ENCODE measurements at places on chromosomes 4 and X.

- peak; percentile 19 for DNase-seq
Measured at GRCh38 chr4:38673130-38673978, 9.4 kb downstream of the KLF3 start.

DNA sequence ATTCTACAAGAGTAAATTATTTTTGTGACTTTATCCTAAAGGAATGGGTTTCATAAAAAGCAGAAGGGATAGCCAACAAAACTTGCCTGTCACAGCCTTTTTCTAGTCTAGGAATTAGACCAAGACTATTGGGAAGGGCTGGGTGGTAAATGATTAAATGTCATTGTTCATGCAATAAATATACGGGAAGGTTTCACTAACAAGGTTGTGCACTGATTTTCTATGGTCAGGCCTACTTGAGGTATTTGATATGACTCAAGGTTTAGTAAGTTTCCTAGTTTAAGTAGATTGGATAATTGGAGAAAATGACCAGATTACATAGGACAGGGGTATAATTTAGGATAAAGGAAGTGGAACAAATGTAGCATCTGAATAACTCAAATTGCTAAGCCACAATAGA lies 249.1 kb upstream of the BMP3 start:
- no peak for DNase-seq

- no peak for DNase-seq
Measured at GRCh38 chr4:107916623-107917022, 14.7 kb upstream of the CYP2U1 start.

DNA sequence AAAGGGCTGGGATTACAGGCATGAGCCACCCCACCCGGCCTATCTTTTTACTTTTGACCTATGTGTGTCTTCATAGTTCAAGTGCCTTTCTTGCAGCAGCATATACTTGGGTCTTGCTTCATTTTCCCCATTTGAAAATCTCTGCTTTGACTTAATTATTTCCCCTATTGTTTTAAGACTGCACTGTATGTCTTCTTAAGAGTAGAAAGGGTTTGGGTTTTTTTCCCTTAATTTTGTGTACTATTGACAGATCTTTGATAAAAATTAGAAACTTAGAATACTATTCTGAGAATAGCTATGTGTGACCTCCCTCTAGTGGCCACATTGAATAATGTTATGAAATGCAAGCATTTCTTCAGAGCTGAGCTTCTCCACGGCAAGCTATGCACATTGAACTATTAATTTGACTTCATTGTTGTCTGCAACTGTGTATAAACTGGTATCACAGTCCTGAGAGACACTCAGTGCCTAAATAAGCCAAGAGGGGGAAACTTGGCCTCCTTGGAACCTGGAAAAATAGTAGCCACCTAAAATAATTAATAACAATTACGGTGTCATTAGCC lies 8.7 kb upstream of the SLC25A4 start:
- no peak for DNase-seq

- DNase-seq, result no peak
Measured at GRCh38 chrX:53281963-53282695, 745 bp upstream of the IQSEC2 start.

DNA sequence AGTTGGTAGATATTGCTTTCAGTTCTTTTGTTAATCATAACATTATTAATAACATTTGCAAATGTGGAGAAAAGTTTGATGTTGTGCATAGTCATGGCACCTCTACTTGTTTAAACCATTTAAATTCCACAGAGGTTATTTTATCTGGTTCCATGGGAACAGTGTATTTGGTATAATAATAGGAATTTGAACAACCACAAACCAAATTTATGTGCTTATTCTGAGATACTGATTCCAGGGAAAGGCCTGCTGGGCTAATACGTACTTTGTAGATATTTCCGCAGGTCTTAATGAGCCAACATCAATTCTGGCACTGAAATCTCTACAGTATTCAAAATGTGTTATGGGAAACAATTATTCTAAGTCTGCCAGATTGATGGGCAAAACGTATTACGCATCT lies 319.0 kb downstream of the DKK2 start:
- peak; percentile 35 for DNase-seq

DNA sequence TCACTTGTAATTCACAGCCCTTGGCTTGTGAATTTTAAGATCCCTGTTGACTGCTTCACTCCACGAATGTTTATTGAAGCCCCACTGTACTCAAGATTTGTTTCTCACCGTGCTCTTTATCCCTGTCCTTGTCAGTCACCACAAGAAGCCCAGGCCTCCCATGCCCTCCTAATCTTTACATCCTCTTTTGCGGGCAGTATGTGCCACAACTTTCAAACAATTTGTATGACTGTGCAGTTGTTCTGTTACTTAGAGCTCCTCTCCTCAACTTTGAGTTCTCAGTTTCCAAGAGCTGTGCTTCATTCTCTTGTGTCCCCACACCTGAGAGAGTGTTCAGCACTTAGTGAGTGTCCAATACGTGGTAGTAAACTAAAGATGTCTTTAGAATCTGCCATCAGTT lies 467.7 kb downstream of the NKX6-1 start:
- no peak for DNase-seq

DNA sequence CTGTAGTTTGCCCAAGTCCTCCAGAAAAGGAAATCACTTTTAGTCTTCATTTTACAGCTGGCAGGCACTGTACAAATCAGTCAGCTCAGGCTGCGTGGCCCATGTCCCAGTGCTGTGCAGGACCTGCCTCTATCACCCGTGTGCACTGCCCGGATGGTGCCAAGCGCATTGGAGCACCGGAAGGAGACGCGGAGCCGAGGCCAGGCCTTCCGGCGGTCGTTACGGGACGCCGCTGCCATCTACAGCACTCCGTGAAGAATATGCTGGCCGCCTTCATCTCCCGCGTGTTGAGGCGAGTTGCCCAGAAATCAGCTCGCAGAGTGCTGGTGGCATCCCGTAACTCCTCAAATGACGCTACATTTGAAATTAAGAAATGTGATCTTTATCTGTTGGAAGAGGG lies at the start of gene PDHA2:
PDHA2 (plus strand) TSS at position 203 of the 400 bp plus-strand sequence; CDS start at position 261, 58 bp downstream.
- DNase-seq, result no peak

DNA sequence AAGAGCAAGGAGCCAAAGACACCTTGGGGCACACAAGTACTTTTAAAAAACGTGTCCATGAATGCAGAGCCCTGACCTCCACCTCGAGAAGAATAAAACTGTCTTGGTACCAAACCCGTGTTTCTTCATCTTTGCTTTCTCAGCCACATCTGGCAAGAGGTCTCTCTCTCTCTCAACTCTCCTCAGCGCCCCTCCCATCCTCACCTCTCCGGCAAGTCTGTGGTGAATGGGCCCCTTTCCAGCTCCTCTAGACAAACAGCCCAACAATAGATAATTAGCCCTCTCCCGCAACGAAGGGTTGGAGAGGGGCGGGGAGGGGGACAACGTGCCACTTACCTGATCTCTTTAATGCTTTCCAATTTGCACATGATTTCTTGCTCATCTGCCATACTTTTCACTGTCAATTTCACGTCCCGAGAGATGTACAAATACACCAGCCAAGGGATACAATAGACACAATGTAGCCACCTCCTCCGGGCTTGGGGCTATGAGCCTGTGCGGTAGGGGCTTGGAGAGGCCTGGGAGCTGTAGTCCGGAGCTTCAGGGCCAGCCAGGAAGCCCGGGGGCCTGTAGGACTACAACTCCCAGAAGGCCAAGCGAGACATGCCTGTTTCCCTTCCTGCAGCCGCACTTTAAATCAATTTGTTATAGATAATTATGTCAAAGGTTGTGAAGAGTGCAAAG lies at the start of gene ZC4H2:
ZC4H2 (minus strand) TSS at position 462 of the 684 bp plus-strand sequence; CDS start at position 389, 73 bp downstream.
- DNase-seq, result peak; percentile 22

DNA sequence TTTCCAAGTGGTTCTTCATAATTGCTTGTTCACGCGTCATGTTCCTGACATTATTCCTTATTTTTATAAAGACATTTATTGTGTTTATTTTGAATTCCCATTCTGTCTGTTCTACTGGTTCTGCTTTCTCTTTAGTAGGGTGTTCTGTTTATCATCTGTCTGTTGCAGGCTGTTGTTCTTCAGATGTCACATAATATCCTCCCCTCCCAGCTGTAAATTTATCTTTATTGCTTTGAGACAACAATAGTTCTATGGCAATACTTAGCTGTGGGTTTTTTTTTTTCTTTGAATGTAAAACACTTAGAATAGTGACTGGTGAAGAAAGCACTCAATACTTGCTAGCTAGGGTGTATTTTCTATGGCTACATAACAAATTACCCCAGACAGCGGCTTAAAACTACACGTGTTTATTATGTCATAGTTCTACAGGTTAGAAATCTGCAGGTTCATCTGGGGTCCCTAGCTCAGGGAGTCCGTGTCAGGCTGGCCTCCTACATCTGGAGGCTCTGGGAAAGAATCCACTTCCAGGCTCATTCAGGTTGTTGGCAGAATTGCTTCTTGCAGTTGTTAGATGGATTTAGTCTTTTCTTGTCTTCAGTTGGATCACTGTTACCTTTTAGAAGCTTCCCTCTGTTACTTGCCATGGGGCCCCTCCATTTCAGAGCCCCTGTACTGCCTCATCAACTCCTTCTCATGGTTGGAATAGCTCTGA lies 63.4 kb upstream of the ENPEP start:
- DNase-seq, result no peak

GRCh38 chrX:123884809-123885408 lies 25.1 kb downstream of the XIAP start:
- no peak for DNase-seq

GRCh38 chr4:88172987-88173386 lies 14.5 kb upstream of the ABCG2 start:
- DNase-seq, result no peak

DNA sequence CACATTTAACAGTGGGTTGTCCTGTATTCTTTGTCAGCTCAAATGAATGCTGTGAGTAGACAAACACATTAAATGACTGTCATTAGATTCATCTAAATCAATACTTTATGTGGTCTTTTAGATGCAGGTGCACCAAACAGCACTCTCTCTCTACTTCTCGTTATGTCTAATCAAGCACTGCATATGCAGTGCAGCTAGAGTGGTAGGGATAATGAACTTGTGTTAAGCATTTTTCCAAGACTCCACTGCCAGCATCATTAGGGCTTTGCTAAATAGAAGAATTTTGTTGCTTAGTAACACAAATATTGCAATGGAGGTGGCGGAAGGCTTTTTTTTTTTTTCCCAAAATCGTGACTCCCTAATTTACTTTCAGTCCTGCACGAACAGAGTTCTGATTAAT lies 447.0 kb upstream of the GALNT7 start:
- no peak for DNase-seq

DNA sequence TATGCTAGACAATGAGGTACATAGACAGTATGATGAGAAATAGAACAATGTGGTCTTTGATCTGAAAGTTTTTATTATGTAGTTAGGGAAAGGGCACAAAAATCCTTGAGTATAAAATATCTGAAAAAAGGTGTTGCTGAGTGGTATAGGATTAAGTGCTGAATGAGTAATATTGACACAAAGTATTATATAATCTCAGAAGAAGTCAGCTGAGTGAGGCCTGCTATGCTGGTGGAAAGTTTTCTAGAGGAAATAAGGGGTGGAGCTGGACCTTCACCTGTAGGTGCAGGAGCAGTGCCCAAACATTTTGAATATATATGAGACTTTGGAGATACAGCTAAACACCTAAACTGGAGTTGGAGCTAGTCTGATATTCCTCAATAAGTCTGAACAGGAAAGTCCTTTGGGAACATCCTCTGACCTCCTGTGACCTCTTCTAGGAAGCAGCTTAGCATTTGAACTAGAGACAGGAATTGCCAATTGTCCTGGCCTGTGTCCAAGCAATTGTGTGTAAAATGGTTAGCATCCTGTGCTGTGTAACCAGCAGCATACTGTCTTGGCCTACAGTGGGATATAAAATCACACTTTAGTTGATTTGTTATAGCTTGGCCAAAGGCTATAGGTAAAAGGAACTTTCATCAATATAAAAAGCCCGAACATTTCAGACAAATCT lies 285.3 kb downstream of the ANKRD50 start:
- no peak for DNase-seq

GRCh38 chr4:182143086-182143821 lies 99.9 kb upstream of the TENM3 start:
- DNase-seq, result no peak

- DNase-seq, result no peak
Measured at GRCh38 chrX:41332408-41333002, 1.5 kb upstream of the DDX3X start.

GRCh38 chr4:168515222-168516011 lies 18.6 kb downstream of the PALLD start:
- DNase-seq, result no peak

GRCh38 chrX:120287513-120288112 lies 23.6 kb downstream of the TMEM255A start:
- no peak for DNase-seq

DNA sequence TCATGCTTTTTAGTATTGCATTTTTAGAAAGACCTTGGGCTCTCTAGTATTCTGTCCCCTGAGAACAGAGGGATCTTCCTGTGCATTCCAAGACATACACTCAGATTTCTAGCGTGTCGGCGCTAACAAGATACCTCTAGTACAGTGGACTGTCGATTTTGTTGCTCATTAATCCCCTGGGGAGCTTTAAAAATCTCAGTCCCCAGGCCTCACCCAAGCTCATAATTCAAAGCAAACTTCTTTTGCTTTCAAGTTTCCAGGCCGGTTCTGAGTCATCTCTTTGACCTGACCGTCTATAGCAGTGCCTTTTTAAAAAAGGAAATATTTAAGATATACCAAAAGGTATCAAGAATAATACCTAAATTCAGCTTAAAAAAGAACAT lies 137.0 kb downstream of the AMMECR1 start:
- no peak for DNase-seq

- no peak for DNase-seq
Measured at GRCh38 chrX:42496239-42496638, 281.7 kb downstream of the PPP1R2C start.

GRCh38 chr4:113539408-113539807 lies 222.1 kb downstream of the CAMK2D start:
- DNase-seq, result peak; percentile 25

GRCh38 chr4:88291003-88291402 lies 6.6 kb upstream of the PPM1K start:
- DNase-seq, result no peak

GRCh38 chrX:156002507-156002906 lies 5.0 kb downstream of the IL9R start:
- no peak for DNase-seq

- DNase-seq, result no peak
Measured at GRCh38 chr4:85370400-85371032, 104.4 kb upstream of the ARHGAP24 start.

GRCh38 chr4:81905971-81906370 lies 434.3 kb upstream of the RASGEF1B start:
- no peak for DNase-seq

GRCh38 chrX:154046940-154047610 lies 27.4 kb upstream of the IRAK1 start:
- DNase-seq, result no peak

DNA sequence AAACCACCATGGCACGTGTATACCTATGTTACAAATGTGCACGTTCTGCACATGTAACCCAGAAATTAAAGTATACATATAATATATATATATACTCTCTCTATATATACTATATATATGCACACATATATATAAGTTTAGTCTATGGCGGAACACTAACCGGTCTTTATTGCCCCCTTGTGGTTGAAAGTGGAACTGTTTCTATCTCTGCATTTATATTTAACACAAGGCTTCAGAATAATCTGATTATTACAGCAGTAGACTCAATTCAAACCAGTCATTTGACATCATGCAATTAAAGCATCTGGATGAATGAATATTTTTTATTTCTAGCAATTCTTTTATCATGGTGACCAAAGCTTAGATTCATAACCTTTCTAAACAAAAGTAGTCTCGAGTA lies 14.6 kb downstream of the RAB9B start:
- DNase-seq, result no peak

GRCh38 chr4:76823495-76823894 lies 74.4 kb downstream of the SOWAHB start:
- DNase-seq, result no peak

- DNase-seq, result no peak
Measured at GRCh38 chrX:63439580-63439979, 88.4 kb upstream of the SPIN4 start.

All from BJ (cell line).